ENCODE measurements at places on chromosomes 2 and 18.

DNA sequence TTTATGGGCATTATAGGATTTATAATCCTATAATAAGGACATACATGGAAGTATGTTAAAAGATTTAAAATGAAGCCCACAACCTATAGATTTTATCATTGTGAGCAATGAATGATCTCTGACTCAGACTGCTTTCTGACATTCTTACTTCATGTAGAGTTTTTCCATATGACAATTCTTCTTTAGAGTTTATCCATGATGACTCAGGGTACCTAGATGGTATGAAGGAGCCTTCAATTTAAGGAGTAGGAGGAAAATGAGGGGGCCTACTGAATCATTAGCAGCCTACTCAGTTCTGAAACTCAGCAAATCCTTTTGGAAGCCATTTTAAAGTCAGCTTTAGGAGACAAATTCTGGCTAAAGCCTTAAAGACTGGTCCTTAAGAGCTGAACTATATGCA, 10.4 kb downstream of the PELI1 start:
- no peak for DNase-seq

- DNase-seq: no peak
Observed at GRCh38 chr2:229159405-229159804, 111.7 kb downstream of the PID1 start.

DNA sequence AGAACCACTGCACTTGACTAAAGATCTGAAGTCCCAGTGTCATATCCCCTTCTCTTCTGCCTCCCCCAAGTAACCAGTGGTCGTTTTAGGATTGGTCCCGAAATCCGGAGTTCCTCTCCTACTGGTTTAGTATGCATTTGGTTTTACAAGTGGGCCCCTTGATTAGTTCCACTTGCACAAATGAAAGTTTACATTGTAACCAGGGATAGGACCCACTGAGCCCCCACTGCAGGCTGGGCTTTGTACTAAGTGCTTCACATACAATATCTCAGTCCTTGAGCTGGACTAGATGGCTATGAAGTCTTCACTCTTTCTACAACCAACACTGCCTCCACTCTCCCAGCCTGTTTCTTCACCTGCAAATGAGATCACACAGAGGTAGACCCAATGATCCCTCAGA, 50.4 kb downstream of the CYRIA start:
- no peak for DNase-seq

DNA sequence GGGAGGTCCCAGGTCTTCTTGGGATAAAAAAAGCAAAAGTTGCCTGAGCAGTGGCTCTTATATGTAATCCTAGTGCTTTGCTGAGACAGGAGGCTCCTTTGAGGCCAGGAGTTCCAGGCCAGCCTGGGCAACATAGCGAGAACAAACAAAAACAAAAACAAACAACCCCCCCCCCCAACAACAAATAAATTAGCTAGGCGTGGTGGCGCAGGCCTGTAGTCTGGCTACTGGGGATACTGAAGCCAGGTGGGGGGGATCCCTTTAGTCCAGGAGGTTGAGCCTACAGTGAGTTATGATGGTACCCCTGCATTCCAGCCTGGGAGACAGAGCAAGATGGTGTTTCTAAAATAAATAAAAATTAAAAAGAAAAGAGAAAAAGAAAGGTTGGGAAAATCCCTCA, 5.4 kb downstream of the GAREM2 start:
- DNase-seq: no peak

DNA sequence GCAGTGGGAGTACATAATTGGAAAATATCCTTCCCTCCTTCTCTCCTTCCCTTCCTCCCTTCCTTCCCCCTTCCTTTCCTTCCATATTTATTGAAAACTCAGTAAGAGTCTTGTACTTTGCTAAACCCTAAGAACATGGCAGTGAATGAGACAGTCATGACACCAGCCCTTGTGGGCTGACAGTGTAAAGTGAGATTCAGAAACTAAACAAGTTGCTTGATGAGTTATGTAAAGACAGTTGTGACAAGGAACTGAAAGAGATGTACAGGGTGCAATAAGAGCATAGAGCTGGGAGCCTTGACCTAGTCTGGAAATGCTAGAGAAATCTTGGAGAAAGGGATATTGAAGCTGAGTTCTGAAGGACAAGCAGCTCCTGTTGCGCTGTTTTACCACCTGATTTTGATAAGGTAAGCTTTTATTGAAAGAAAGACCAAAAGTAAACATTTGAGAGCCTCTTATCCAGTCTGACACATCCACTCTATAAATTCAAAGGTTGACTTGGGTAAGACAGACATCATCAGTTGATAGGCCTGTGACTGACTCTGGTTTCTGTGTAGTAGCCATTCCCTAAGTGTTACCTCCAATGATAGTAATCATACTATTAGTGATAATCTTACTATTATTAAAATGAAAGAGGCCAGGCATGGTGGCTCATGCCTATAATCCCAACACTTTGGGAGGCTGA, 66.5 kb upstream of the SKOR2 start:
- DNase-seq: no peak

DNA sequence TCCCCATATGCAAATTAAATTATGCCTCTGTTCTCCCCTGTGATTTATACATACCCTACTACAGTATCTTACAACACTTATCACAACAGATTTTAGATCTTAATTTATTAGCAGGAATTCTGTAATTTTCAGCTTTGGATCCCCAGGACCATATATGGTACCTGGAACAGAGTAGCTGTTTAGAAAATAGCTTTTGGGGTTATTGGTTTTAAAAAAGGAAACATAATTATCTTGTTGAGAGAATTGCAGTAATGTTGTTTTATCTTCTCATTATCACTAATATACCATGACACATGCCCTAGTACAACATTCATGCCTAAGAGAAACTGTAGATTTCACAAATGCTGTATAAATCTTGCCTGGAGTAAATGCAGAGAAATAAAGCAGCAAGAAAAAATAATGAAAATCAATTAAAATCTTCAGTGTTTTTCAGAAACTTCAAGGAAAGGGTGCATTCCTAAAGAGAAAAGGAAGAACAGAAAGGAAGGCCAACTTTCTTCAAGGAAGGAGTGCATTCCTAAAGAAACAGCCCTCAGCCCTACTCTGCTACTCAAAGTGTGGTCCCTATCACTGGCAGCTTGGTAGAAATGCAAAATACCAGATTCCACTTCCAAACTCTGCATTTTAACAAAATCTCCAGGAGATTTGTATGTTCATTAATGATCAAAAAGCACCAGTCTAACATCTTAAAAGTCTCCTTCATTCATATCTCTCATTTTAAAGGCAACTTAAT, 37.1 kb upstream of the CSRNP3 start:
- DNase-seq: no peak

DNA sequence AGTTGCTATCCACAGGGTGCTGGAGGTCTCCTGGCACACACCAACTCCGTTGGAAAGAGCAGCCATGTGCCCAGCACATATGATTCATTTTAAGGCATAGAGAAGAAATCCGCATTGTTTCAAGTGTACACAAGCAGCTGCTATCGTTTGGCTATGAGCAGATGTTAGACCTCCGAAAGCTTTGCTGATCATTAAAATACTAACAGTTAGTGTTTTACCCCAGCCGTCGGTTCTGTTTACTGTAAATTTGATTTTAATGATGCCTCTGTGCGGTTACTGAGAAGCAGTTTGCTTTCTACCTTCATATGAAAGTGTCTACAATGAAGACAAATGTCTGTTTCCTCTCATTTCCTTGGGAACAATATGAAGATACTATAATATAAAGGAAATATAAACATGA, 154.9 kb downstream of the PTGR3 start:
- no peak for DNase-seq

- no peak for DNase-seq
Observed at GRCh38 chr2:177730792-177731191, 338.2 kb downstream of the AGPS start.

GRCh38 chr2:194750926-194751325, 906.1 kb upstream of the SLC39A10 start:
- DNase-seq: no peak

GRCh38 chr2:172551271-172551670, 4.6 kb upstream of the PDK1 start:
- no peak for DNase-seq

DNA sequence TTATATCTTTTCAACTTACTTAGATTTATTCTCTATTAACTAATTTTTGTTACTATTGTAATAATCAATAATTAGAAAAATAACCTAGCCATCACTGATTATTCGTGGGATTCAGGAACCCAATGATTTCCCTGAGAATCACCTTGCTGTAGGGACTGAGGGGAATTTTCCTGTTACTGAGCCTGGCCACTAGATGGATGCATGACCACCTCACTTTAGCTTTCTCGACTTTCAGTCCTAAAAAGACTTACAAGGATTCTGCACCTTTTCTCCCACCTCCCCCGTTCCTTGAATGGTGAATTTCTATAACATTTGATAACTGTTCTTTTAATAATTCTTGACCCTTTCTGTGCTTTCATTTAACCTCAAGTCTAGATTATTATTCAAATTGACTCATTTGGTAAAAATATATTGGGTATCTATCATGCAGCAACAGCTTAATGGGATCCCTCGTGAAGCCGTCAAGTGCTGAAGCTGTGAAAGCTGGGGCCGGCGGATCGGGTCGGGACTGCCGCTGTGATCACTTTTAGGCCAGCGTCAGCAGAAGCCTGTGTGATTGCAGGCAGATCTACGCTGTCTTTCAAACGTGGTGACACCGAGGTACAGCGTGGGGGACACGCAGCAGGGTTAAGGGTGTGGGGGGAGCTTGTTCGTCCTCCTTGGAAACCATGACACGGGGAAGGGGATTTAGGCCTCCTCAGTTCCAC, 38.8 kb upstream of the TMEM18 start:
- DNase-seq: peak; percentile 11

GRCh38 chr2:2101924-2102323, 229.2 kb downstream of the MYT1L start:
- no peak for DNase-seq

DNA sequence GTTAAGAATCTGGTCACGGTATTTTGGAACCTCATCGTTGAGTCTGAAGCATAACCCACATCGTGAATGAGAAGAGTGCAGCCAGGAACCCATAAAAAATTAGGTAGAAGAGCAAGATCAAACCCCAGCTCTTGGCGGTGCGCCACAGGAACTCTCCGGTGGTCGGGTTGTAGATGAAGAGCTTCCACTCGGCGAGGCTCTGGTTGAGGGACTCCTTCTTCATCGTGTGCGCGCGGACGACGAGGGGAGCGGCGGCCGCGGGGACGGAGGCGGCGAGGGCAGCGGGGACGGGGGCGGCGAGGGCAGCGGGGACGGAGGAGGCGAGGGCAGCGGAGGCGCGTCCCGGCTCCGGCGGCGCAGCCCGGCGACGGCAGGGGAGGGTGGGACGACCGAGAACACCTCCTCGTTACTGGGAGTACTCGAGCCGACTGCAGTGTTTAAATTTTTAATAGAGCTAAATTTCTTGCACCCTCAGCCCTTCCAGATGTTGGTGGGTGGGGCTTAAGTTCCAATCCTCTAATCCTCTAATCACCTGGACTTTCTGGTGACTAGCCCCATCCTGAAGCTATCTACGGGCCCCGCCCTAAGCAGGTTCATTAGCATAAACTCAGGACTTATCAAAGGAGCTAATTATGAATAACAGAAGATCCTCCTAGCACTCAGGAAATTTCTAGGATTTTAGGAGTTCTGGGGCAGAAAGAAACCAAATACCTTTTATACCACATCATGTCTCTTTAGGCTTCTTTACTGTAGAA, 20.4 kb upstream of the PAPOLG start:
- no peak for DNase-seq

DNA sequence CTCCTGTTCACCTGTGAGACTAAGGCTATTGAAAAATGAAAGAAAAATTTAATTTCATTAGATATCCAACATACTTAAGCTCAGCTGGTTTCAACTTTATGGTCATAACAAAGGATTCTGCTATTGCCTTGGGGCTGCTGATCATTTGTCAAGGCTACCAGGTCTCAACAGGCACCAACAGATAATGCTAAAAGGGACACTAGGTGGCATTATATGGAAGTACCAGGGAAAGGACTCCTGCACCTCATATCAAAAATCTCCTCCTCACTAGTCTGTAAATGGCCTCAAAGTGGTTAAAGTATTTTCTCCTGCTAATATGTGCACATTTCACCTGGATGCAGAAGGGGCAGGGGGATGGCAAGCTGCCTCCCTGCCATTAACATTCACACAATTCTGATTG, 167.9 kb upstream of the REG3A start:
- DNase-seq: peak; percentile 3

DNA sequence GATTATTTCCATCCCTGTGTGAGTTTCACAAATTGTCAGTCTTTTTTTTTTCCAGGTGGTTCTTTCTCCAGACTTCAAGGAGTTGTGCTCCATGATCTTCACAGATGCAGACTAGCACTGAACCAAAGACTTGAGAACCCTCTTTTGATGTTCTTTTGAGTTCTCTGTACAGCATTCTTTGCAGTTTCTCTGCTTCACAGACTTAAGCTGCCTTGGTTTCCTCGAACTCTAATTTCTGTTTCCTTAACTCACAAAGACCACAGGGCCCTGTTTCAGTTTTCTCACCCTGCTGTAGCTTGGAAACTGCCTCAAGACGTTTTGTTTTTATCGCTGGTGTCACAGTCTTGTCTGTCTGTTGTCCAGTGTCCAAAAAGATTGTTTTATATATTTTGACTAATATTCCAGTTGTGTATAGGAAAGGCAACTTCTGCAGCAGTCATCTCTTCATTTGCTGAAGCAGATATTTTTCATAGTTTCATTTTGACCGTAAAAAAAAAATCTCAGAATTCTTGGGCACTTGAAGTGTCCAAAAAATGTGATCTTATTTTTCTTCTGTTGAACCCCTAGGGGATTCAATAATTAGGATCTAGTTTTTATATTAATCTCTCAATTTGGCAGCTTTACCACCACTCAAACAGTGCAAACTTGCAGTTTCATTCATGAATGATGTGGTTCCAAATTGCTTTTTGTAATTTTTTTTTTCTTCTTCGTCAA, 97.0 kb upstream of the MC4R start:
- no peak for DNase-seq

DNA sequence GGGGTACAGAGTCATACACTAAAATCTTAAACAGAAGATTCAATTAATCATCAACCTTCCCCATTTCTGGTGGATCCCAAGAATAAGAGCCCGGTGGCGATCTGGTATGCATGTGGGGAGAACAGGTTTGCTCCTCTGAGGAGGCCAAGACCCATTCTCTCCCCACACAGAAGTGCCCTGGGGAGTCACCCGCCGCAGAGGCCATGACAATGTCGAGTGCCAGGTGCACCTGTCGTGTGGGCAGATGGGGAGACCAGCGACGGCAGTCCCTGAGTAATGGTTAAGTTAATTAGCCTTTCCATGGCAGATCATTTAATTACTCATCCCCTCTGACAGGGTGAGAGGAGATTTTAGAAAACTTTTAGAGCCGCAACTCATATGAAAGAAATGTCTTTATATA, 345.0 kb downstream of the NCKAP5 start:
- no peak for DNase-seq

DNA sequence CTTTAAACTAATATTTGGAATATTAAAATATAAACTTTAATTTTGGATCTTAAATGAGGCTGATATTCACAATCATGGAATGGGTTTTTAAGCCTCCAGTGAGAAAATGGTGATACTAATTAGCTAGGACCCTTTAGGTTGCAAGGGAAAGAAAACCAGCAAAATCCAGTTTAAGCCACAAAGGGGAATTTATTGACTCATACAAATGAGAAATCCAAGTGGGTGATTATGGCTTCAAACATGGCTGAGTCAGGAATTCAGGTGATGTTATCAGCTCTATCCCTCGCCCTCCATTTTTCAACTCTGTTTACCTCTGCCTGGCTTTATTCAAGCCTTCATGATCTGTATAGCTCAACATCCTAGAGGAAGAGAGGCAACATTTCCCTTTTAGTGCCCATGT, 75.3 kb upstream of the DLX2 start:
- DNase-seq: no peak

GRCh38 chr18:45359275-45360009, 255.8 kb upstream of the SLC14A2 start:
- peak; percentile 35 for DNase-seq
